ENCODE measurements at places on chromosomes 3 and 15. TPM values are rescaled to one million over a fixed set of nuclear protein-coding genes. Genes with fewer than 3 reads are reported as not detected.

Gene TNNC1
- not detected for total RNA-seq

Gene BCHE
- 0.27 TPM for total RNA-seq

Gene ZNF80
- not detected for total RNA-seq

DNA sequence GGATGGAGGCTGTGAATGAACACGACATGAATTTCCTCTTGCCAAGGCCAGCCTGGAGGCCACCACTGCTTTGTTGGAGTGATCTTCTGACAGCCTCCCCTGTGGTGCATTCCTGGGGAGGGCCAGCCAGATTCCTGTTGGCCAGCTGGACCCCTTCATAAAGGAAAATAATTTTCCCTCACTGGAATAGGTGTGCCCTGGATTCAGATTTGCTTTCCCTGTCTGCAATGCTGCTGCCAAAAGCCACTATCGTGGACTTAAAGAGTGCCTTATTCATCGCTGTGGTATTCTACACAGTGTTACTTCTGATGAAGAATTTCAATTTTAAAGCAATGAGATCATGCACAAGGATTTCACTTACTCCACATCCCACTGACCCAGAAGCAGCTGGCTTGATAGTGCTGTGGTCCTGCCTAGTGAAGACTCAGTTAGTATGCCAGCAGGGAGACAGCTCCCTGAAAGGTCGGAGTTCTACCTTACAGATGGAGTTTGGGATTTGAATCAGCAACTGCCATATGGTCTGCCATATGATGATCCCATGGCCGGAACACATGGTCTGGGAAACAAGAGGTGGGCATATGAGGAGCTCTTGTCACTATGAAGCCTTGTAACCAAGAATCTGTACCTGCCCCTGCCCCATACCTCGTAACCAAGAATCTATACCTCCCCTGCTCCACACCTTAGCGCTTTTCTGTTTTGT lies 145.2 kb downstream of the KLF13 start:
- no peaks in the 10 kb centered on the region for H3K36me3 ChIP-seq
- no peak overlapping the region for H3K27ac ChIP-seq
- H3K4me1 ChIP-seq = no peaks in the 10 kb centered on the region
- H3K4me3 ChIP-seq = no peak overlapping the region

- H3K27ac ChIP-seq = no peak overlapping the region
- no peaks in the 10 kb centered on the region for H3K36me3 ChIP-seq
- H3K27me3 ChIP-seq = no peaks in the 10 kb centered on the region
- no peak for DNase-seq
- H3K4me3 ChIP-seq = no peak overlapping the region
These were observed 249.3 kb upstream of the THBS1 start for GRCh38 chr15:39331584-39331983.

All from endothelial cell of umbilical vein (primary cell).